ENCODE measurements at places on chromosomes 13 and 19. TPM values are rescaled to one million over a fixed set of nuclear protein-coding genes. Genes with fewer than 3 reads are reported as not detected.

- DNase-seq: no peak
Observed at GRCh38 chr19:1590641-1591397, 1.8 kb downstream of the MBD3 start.

DNA sequence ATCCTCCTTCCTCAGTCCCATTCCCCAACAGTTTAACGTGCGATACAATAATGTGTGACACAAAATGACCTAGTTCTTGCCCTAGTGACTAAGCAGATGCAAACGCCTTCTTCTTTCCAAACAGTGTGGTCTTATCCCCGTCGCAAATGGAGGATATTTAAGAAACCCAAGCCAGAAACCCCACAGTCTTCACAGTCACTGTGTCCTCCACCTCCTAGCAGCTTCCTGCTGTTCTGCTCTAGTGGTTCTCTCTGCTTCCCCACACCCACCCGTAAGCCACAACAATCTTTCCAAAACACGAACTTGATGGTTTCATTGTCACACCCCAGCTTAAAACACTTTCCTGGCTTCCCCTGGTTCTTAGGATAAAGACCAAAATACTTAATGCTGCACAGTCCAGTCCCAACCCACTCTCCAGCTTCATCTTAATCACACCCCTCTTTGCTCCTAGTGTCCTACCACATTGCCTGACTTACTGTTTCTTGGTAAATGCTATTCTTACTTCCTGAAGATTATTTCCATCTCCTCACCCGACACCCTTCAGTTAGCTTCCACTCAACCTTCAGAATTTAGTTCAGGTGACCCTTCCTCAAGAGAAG, 32.3 kb downstream of the ITM2B start:
- no peak for DNase-seq

NLRP12 gene
- 0.59 TPM for polyA plus RNA-seq

- DNase-seq: no peak
Observed at GRCh38 chr19:46357846-46358583, 11.1 kb downstream of the PPP5C start.

- DNase-seq: no peak
Observed at GRCh38 chr19:18612051-18612771, 459 bp upstream of the TMEM59L start.

ZNF547 gene
- polyA plus RNA-seq: 6.2 TPM

- no peak for DNase-seq
Observed at GRCh38 chr13:61670384-61671161, 254.9 kb upstream of the PCDH20 start.

- no peak for DNase-seq
Observed at GRCh38 chr13:85650613-85651012, 148.6 kb downstream of the SLITRK6 start.

DNA sequence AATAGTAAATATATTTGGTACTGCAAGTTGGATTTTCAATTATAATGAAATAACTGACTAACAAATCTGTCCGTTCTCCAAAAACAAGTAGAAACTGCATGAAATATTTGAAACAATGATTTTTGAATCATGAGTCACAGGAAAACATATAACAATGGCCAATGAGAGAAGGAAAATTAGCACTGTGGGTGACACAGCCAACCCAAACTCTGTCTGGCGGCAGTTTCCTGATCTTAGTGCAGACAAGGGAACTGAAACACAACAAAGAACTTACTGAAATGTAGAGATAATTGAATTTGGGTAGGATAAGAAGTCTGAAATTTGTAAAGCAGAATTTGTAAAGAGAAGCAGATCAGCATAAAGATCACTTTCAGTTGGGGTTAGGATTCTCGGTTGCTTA, 2743.3 kb upstream of the PCDH20 start:
- DNase-seq: no peak
